PC-9 (cell line): ENCODE measurements at places on chromosomes 12 and 14. TPM values are rescaled to one million over a fixed set of nuclear protein-coding genes. Genes with fewer than 3 reads are reported as not detected.

- H3K27ac ChIP-seq, result no peak overlapping the region
- DNase-seq, result no peak
- H3K36me3 ChIP-seq, result no peaks in the 10 kb centered on the region
- H3K27me3 ChIP-seq, result peaks cover 78% of the 10 kb centered on the region
- no peak overlapping the region for H3K4me3 ChIP-seq
Measured at GRCh38 chr12:111111681-111112080, 191.3 kb upstream of the MYL2 start.

- H3K27ac ChIP-seq, result no peak overlapping the region
- no peaks in the 10 kb centered on the region for H3K27me3 ChIP-seq
Measured at GRCh38 chr12:27873010-27873409, 93.0 kb upstream of the MANSC4 start.

GRCh38 chr12:16555630-16556029 lies 50.3 kb downstream of the LMO3 start:
- no peak overlapping the region for H3K4me3 ChIP-seq
- no peak for DNase-seq
- H3K27me3 ChIP-seq, result no peaks in the 10 kb centered on the region
- no peak overlapping the region for H3K27ac ChIP-seq
- H3K36me3 ChIP-seq, result no peaks in the 10 kb centered on the region

DNA sequence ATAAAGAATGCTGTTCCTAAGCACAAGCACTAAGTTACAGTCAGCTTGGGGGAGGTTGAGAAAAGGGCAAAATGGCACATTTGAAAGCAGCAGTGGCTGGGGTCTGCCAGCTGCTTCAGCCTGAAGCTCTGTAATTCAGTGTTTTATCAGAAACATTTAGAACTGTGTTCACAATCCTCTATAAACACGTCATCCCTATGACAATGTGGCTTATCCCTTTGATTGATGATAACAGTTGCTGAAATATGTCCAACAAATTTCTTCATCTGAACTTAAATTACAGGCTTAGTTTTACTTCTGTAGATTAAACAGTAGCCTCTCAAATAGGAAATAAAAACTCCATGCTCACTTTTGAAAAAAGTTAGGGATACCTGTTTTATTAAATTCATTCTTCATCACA lies 108.8 kb downstream of the VEZT start:
- H3K36me3 ChIP-seq, result no peaks in the 10 kb centered on the region
- no peak for DNase-seq
- H3K4me1 ChIP-seq, result peaks cover 28% of the 10 kb centered on the region
- H3K4me3 ChIP-seq, result no peak overlapping the region

DNA sequence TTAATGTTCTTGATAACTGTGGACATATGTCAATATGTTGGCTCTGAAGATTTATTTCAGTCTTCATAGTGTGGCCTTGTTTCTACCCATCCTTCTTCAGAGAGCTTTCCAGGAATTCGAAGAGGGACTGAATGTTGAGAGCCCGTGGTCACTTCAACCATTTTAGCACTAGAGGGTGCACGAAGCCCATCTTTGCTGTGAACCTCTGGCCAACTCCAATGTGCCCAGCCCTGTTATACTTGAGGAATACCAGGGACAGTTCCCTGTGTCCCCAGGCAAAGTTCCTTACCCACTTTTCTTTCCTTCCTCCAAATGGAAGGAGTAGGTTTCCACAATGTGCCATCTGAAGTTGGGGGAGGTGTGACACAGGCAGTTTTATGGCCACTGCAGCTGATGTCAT lies 603.5 kb downstream of the RPL10L start:
- no peaks in the 10 kb centered on the region for H3K36me3 ChIP-seq
- H3K27ac ChIP-seq, result no peak overlapping the region
- no peak overlapping the region for H3K4me3 ChIP-seq
- H3K4me1 ChIP-seq, result no peaks in the 10 kb centered on the region
- DNase-seq, result no peak

- no peaks in the 10 kb centered on the region for H3K36me3 ChIP-seq
- no peaks in the 10 kb centered on the region for H3K4me1 ChIP-seq
- peaks cover 100% of the 10 kb centered on the region for H3K27me3 ChIP-seq
Measured at GRCh38 chr12:132344181-132344580, 14.8 kb upstream of the GALNT9 start.

DNA sequence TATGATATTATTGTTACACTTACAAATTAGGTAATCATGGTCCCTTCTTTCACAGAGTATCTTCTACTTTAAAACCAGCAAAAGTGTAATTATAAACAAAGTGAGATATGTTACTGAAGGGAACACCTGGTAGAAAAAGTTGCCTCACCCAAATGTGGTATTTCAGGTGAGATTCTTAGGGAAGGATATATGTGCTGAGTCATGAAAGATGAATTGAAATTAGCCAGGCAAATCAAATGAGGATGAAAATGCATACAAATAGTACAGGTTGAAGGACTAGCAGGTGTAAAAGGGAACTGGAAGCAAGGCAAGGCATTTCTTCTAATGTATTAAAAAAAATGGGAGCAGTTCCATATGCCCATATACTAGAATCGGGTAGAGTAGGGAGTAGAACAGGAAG lies 220.9 kb downstream of the PRKD1 start:
- H3K4me1 ChIP-seq, result no peaks in the 10 kb centered on the region
- no peak overlapping the region for H3K27ac ChIP-seq
- H3K36me3 ChIP-seq, result no peaks in the 10 kb centered on the region
- DNase-seq, result no peak
- H3K27me3 ChIP-seq, result no peaks in the 10 kb centered on the region

DNA sequence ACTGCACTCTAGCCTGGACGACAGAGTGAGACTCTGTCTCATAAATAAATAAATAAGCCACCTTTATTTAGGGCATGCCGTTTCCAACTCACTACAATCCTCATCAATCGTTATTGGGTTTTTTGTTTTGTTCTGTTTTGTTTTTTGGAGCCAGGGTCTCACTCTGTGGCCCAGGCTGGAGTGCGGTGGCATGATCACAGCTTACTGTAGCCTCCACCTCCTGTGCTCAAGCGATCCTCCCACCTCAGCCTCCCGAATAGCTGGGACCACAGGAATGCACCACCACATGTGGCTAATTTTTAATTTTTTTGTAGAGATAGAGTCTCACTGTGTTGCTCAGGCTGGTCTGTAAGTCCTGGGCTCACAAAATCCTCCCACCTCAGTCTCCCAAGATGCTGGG lies 3.6 kb upstream of the ANAPC5 start:
- no peak for DNase-seq
- H3K4me3 ChIP-seq, result no peak overlapping the region
- H3K4me1 ChIP-seq, result peaks cover 10% of the 10 kb centered on the region
- no peak overlapping the region for H3K27ac ChIP-seq

- no peaks in the 10 kb centered on the region for H3K4me1 ChIP-seq
- no peaks in the 10 kb centered on the region for H3K36me3 ChIP-seq
- no peak for DNase-seq
- no peak overlapping the region for H3K27ac ChIP-seq
- no peak overlapping the region for H3K4me3 ChIP-seq
Measured at GRCh38 chr12:86550218-86551145, 294.3 kb upstream of the MGAT4C start.

DNA sequence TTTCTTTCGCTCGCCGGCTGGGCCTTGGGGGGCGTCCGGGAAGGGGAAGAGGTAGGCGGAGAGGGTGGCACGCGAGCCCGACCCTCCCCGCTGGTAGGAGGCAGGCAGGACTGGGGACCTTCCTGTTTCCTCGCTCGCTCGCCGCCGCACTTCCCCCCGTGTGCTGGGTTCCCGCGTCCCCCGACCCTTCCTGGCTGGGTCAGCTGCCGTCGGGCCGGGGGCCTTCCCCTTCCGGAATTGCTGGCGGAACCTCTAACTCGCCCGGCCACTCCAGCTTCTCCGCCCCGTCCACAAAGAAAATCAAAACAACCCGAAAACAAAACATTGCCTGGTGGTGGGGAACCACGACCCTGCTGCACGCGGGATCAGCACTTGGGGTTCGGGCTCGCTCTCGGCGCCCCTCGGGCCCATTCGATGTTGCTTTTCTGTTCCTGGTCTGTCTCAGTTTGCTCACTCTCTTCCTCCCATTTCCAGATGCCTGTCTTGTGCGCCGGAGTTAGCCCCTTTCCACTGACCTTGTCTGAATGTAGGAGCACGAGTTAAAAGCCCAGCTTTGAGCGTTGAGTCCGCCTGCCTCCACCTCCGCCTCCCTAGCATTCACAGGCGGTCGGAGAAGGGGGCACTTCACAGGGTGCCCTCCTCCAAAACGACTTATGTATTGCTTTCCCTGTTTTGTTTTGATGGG lies 581 bp downstream of the PAPOLA start:
- H3K27ac ChIP-seq, result peak overlapping the region; percentile 44
- H3K36me3 ChIP-seq, result no peaks in the 10 kb centered on the region

DNA sequence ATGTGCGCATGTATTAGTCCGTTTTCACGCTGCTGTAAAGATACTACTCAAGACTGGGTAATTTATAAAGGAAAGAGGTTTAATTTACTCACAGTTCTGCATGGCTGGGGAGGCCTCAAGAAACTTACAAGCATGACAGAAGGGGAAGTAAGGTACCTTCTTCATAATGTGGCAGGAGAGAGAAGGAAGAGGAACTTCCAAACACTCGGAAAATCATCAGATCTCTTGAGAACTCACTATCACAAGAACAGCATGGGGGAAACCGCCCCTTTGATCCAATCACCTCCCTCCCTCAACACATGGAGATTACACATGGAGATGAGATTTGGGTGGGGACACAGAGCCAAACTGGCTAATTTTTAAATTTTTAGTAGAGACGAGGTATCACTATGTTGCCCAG lies 41.8 kb upstream of the SNX6 start:
- H3K4me1 ChIP-seq, result peaks cover 3% of the 10 kb centered on the region
- H3K27me3 ChIP-seq, result no peaks in the 10 kb centered on the region
- no peak for DNase-seq
- H3K36me3 ChIP-seq, result no peaks in the 10 kb centered on the region
- H3K27ac ChIP-seq, result no peak overlapping the region

DNA sequence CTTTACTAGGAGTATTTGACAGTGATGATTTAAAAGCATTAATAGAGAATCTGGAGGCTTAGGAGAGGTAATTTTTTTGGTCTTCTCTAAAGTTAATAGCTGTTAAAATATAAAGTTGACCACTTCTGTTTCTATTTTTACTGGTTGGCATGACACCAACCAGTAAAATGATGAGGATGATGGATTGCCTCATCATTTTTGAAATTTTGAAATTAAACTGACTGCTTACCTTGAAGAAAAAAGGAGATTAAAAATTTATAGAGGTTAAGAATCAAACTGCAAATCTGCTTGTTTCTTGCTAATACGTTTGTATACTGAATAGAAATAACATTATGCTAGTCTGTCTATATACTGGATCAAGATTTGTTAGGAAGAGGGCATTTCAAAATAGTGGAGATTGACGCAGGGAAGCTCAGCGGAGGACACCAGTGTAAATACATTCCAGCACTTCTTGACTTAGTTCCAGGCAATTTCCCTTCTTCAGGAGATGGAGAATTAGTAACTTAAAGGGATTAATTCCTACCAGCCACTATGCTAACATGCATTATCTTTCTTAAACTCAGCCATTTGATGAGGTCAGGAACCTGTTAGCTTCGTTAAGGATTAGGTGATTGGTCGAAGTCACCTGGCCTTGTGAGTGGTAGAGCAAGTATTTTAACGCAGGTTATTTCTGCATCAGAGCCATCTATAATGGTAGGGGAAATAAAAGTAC lies 3.6 kb downstream of the EID3 start:
- H3K4me3 ChIP-seq, result peak overlapping the region; percentile 59
- no peak for DNase-seq
- H3K36me3 ChIP-seq, result peaks cover 73% of the 10 kb centered on the region
- peak overlapping the region; percentile 86 for H3K27ac ChIP-seq
- H3K4me1 ChIP-seq, result peaks cover 84% of the 10 kb centered on the region
- no peaks in the 10 kb centered on the region for H3K27me3 ChIP-seq

GRCh38 chr12:15265875-15266274 lies 44.7 kb upstream of the RERG start:
- H3K4me1 ChIP-seq, result no peaks in the 10 kb centered on the region
- no peak overlapping the region for H3K27ac ChIP-seq
- H3K27me3 ChIP-seq, result no peaks in the 10 kb centered on the region
- no peak for DNase-seq

DNA sequence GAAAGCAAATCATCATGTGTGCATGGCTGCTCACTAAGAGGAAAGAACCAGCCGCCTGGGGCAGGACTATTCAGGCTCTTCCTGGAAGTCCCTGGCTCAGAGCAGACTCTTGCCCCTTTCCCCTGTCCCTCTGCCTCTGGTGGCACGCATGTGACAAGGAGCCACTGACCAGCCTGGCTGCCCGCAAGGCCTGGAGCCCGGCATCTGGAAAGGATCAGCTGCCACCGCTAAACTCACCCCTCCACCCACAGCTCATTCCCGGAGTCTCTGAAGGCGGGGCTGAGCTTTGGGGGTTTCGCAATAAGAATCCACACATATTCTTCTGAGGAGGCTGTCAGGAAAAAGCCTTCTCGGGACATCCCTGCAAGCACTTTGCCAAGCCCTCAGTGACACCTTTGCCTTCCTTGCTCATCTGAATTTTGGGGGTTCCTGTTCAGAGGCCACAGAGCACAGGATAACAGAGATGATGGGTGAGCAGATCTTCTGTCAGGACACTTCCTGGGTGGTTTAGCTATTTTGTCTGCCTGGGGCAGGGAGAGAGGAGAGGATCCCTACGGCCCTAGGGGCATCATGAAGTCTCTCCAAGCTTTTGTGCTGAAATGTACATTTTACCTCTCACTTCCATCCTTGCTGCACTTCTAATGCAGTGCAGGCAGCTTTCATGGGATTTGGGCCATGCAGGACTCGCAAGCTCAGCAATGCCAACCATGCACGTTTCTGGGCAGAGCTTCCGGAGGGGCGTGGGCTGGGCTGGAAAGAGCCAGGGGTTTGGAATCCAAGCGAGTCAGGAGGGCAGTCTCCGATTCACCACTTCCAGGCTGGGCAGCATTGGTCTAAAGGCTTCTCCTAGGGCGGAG lies 124.8 kb upstream of the MAP1LC3B2 start:
- H3K4me1 ChIP-seq, result peaks cover 24% of the 10 kb centered on the region
- peak; percentile 94 for DNase-seq

- H3K4me1 ChIP-seq, result 0 out of 2 replicates have a peak, but pooled peaks cover 4% of the 10 kb centered on the region
- H3K36me3 ChIP-seq, result peaks cover 41% of the 10 kb centered on the region
- H3K27me3 ChIP-seq, result no peaks in the 10 kb centered on the region
- DNase-seq, result no peak
- peak overlapping the region; percentile 27 for H3K27ac ChIP-seq
Measured at GRCh38 chr14:75025082-75025481, 22.4 kb downstream of the EIF2B2 start.

- H3K4me1 ChIP-seq, result no peaks in the 10 kb centered on the region
- DNase-seq, result no peak
- no peak overlapping the region for H3K4me3 ChIP-seq
- H3K36me3 ChIP-seq, result peaks cover 10% of the 10 kb centered on the region; the same call in 1 of the 2 replicates
Measured at GRCh38 chr14:64746298-64747250, 42.4 kb downstream of the PLEKHG3 start.

ITGA5 gene
- total RNA-seq, result 26.7 and 28.4 TPM in 2 replicates

P2RX2 gene
- not detected in 2 replicates for total RNA-seq

SYNDIG1L gene
- 0.38 and 0.52 TPM in 2 replicates for total RNA-seq

CLEC4C gene
- not detected in 2 replicates for total RNA-seq

SLC6A13 gene
- total RNA-seq, result not detected in 2 replicates

TPI1 gene
- 1,080 and 1,199 TPM in 2 replicates for total RNA-seq

TDRD9 gene
- 0.15 TPM in 1 of 2 replicates, not detected in the other for total RNA-seq

ITGB7 gene
- 2.4 and 3.3 TPM in 2 replicates for total RNA-seq

TRPV4 gene
- 3.1 and 3.2 TPM in 2 replicates for total RNA-seq

CYP27B1 gene
- 1.6 and 1.8 TPM in 2 replicates for total RNA-seq
